CD4-positive, alpha-beta T cell treated with Interleukin-15 for 1 hour (primary cell): ENCODE measurements at places on chromosomes 1 and 21.

- no peak for DNase-seq
Measured at GRCh38 chr21:33254766-33255165, 11.4 kb upstream of the IL10RB start.

DNA sequence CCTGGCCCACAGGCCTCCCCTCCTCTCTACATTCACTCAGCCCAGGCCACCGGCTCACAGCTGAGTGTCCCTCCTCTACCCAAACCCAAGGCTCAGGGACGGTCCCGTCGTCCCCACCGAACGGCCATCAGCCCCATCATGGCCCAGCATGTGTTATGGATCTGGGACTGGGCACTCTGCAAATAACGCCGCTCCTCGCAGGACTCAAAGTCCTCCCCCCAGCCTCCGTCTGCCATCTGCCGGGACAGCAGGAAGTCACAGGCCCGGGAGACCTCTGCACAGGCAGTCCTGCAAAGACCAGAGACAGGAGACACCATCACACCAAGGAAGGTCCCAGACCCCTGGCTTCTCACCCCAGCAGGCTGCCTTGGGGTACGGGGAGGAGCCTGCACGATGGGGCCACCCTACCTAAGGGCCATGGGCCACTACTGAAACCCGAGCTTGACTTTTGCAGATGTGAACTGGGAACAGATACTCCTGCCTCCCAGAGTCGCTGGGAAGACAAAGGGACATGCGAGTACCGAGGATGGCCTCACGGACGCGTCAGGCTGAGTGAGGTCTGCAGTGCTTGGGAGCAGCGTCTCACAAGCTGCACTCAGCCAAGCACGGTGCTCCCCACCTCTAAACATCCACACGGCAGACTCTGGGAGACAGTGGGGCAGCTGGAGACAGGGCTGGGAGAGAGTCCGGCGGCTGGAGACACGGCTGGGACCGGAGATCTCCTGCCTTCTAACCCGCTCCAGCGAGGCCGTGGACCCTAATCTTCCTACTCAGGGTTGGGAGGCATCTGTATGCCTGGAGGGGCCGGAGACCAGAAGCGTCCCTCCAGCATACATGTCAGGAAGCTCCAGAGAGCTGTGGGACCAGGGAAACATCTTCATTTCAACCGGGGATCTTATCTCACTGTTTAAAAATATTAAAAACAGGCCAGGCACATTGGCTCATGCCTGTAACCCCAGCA lies 10.4 kb upstream of the SPATC1L start:
- no peak for DNase-seq

DNA sequence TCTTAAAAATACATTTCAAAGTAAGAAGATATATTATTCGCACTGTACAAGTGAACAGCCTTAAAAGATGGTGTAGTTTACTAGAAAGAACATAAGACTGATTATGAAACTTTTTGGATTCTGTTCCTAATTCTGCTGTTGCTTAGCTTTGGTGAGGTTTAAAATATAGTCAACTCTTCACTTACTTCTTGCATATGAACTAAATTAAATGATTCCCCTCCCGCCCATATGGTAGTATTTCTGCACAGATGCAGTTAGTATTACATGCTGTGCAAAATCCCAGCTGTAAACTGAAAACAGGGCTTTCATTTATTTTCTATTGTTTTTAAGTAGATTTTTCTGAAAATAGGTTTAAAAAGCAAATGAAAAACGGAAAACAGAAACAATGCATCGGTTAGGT lies 345.4 kb upstream of the NCAM2 start:
- DNase-seq, result no peak

DNA sequence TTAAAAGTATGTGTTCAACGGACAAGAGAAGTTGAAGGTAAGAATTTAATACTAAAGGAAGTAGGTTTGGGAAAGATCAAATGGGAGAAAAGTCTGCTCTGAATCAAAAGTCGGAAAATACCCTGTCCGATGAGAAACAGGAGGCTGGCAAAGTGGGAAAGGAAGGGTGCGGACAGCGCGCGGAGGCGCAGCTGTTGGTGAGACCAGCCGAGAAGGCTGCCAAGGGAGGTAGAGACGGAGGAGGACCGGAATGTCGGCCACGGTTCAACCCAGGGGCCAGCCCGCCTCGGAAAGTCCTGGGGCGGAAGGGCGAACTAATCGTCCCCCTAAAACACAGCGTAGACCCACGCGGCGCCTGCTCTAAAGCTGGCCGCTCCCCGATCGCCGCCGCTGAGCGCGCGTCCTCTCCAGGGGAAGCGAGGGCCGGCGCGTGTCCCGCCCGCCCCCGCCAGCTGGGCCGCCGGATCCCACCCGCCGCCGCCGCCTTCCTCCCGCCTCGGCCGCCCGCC lies 639 bp upstream of the SPATA1 start:
- DNase-seq, result no peak

DNA sequence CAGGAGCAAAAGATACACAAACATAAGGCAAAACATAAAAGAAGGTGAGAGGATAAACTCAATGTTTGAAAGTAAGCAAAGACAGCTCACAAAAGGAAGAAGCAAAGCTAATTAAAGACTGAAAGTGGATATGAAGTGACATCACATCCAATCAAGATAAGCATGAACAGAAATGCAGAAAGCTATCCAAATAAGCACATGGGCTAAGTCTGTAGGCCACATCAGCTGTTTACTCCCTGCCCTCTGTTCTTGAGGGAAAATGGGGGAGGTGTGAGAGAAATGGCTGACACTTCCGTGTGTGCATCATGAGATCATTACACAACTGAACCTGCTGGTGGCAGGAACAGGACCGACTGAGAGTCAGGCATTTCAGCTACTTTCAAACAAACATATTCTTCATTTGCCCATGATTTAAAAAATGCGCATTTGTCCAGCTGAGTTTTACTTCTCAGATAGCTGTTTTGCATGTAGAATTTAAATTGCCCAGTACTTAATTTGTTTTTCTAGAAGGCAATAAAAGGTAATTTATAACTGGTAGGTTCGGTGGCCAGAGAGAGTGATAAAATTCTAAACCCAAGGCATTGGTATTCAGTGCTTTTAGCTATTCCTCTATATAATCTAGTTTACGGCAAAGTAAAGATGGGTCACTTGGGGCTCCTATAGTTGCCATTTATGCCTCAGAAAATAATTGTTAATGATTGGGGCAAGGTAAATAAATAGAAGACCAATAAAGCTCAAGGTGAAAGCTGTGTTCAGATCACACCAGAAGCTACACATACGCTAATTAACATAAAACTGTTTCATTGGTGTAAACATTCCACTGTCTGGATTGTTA lies 27.2 kb upstream of the MAN1A2 start:
- DNase-seq, result no peak

- no peak for DNase-seq
Measured at GRCh38 chr1:152884966-152885624, 7.0 kb downstream of the SMCP start.

GRCh38 chr1:25760871-25761270 lies 39.1 kb upstream of the SELENON start:
- no peak for DNase-seq

DNA sequence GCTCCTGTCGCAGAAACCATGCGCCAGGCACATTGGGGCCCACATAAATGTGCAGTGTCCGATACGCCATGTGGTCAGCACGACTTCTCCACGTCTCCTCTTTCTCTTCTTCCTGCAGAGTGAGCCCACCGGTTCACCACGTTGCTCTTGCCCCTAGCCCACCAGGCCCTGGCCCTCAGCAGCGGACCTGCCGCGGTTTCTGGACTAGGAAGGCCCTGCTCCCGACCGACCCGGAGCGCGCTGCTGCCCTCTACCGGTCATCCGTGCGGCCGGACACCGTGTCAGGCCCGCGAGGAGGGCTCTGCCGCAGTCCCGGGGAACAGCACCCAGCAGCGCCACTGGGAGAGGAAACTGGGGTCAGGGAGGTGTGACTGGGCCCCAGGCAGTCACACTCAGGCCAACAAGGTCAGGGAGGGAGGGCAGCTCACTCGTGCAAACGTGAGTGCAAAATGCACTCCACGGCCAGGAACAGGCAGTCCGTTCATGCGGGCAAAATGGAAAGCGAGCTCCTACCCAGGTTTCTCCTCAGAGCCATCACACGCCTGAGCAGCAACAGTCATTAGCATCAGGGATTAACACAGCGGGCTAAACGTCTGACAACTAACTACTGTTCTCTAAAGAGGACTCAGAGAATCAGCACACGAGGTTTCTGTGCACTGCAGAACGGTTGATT lies 13.7 kb downstream of the TLR5 start:
- peak; percentile 56 for DNase-seq

DNA sequence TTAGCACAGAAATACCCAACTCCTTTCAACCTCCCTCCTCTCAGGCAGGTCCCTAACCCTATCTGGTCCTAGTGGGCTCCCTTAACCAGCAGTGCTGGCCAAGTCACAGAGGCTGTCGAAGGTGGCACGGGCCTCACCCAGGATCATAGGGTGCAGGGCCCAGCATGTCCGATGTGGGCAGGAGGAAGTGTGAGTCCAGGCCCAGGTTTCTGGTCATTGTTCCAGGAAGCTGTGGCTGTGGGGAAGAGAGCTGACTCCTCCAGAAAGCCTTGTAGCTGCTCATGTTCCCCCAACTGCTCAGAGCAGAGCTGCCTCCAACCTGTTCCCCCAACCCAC lies 2.4 kb downstream of the CCDC17 start:
- DNase-seq, result no peak

- DNase-seq, result peak; percentile 26
Measured at GRCh38 chr1:203214871-203215270, 14.6 kb downstream of the CHIT1 start.

DNA sequence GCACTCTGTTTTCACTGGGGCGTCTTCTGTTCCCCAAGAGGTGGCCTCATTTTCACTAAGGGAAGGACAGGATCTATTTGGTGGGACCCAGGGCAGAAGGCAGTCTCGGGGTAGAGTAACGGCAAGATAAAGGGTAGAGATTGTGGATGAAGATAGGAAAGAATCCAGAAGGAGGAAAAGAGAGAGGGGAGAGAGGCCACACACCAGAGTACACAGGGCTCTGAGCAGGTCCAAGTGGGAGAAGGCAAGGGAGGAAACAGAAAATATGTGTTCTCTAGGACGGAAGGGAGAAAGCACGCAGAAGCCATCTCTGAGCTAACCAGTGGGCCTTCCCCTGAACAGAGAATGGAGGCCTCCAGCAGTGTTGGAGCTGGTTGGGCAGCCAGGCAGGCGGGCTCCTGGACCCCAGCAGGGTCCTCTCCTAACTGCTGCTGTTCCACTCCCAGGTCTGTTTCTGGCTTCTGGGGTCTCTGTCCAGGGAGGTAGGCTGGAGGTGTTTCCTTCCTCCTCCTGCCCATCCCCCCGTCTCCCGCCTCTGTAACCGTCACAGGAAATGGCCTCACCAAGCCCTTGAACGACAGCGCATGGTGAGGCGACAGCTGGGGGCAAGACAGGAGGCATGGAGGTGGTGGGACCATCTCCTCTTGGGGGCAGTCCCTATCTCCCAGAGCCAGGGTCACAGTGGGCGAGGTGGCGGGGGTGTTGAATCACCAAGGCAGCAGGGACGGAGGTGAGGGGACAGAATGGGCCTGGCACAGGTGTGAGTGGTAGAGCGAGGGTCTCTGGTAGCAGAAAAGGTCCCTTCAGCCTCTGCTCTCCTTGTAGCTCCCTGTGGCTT lies 649 bp downstream of the PTPN7 start:
- peak; percentile 63 for DNase-seq

- DNase-seq, result no peak
Measured at GRCh38 chr1:42927274-42927841, 31.3 kb downstream of the SLC2A1 start.

DNA sequence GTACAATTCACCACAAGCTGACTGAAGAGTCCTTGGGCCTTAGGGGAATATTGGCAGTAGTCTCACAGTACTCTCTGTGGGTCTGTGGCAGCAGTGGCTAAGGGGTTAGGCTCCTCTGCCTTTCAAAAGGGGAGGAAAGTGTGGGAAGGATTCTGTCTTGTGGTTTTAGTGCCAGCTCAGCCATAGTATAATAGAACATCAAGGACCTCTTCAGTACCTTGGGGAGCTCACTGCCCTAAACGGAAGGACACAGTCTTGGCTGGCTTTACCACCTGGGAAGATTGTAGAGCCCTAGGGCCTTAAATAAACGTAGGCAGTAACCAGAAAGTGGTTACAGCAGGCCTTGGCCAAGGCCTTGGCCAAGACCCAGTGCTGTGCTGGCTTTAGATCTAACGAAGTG lies 265.7 kb downstream of the COL11A1 start:
- DNase-seq, result no peak

- DNase-seq, result no peak
Measured at GRCh38 chr1:243735457-243735856, 114.6 kb downstream of the AKT3 start.

DNA sequence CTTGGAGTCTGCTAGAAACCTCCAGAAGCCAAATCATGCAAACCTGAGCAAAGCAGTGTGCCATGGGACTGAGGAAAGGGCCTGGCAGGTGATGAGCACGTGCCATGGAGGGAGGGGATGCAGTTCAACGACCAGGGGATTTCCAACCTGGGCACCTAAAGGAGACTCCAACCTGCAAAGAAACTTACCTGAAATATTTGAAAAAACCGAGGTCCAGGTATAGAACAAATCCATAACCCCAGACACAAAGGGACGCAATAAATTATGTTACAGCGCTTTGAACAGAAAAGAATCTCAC lies 8.9 kb downstream of the UBASH3A start:
- no peak for DNase-seq

- no peak for DNase-seq
Measured at GRCh38 chr1:183417772-183418491, at the start of gene NMNAT2. TSS of gene NMNAT2 (minus strand) at chr1:183418380. CDS start at chr1:183418267, 113 bp downstream.

- no peak for DNase-seq
Measured at GRCh38 chr1:86201311-86201710, 44.7 kb upstream of the COL24A1 start.

- DNase-seq, result no peak
Measured at GRCh38 chr1:248140846-248141245, 4.1 kb upstream of the OR2M5 start.

- DNase-seq, result no peak
Measured at GRCh38 chr1:225595974-225596551, 56.9 kb downstream of the ENAH start.

GRCh38 chr1:60035921-60036320 lies 37.6 kb downstream of the C1orf87 start:
- DNase-seq, result no peak

- no peak for DNase-seq
Measured at GRCh38 chr1:198904321-198904720, 265.5 kb downstream of the PTPRC start.

- DNase-seq, result no peak
Measured at GRCh38 chr21:33026878-33027400, 1.2 kb downstream of the OLIG2 start.

DNA sequence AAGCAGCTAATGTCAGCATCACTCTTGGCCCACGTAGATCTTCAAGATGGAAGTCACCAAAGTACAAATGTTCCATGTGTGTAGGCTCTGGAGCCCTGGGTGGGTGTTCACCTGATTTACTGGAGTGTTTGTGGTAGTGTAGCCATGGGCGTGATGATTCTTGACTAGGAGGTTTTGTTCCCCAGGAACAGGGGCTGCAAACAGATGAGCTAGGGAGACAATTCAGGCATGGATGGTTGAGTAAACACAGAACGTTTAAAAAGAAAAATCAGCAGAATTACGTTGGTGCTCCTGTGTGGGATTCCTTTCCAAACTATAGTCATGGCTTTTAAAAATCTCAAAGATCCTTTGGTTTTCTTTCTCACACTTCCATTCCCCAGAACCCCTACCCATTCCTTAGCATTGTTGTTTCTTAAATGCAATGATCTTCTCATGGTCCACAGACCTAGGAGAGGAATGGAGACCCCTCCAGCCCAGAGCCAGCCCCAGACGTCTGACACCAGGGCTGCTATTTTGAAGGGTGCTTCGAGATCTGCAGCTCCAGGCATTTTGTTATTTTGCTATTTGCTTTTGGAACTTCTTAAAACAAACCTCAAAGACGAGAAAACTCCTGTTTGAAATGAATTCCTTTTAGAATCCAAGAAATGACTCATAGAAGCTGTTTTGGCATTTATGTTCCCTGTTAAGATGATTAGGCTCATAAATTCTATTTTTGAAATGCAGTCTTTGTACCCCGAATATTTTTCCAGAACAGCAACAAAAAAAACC lies 115.1 kb downstream of the ETS2 start:
- DNase-seq, result no peak
